ENCODE measurements at places on chromosomes 5 and 9.

DNA sequence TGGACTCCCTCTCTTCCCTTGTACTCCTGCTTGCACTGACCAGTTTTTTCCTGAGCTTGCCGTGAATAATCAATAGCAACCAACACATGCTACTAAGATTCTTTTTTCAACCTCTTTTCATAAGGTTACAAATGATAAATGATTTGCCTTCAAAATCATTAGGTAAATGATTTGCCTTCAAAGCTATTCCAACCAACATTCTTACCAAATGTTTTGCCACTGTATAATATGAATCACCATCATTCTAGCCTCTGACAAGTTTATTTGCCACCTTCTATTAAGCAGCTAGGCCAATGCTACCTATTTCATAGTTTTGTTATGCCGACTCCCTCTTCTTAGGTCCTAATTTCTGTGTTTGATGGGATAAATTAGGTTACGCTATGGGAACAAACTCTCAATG is 385.1 kb downstream of the DTWD2 start:
- DNase-seq: no peak

GRCh38 chr5:56838409-56839039 is 23.2 kb downstream of the MAP3K1 start:
- DNase-seq: no peak

- no peak for DNase-seq
These were observed 197.7 kb upstream of the CDKN2B start for GRCh38 chr9:22206833-22207232.

DNA sequence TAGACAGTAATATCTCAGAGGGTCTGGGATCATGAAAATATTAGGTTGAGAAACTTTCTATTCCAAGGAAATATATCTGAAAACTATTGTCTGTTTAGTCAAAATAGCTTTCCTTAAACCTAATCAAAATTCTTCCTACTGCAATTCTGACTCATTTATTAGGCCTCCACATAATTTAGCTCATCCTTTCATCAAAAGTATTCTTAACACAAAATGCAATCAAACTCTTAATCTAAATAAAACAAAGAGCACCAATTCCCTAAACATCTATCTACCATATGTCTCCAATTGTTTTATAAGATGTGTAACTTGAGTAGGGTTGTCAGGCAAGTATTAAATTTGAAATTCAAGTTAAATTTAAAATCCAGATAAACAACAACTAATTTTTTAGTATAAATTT is 142.1 kb downstream of the PLK2 start:
- DNase-seq: no peak

DNA sequence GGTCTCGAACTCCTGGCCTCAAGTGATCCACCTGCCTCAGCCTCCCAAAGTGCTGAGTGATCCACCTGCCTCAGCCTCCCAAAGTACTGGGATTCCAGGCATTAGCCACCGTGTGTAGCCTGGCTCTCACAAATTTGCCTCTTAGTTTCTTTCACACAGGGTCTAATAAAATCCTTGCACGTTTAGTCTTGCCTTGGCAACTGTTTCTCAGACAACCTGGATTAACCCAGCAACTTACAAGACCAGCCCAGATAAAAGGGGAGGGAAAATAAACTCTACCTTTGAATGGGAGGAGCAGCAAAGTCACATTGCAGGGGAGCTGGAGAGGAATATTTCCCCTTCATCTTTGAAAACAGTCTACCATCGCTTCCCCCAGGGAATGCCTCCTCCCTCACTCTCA is 29.3 kb upstream of the GNA14 start:
- DNase-seq: no peak

DNA sequence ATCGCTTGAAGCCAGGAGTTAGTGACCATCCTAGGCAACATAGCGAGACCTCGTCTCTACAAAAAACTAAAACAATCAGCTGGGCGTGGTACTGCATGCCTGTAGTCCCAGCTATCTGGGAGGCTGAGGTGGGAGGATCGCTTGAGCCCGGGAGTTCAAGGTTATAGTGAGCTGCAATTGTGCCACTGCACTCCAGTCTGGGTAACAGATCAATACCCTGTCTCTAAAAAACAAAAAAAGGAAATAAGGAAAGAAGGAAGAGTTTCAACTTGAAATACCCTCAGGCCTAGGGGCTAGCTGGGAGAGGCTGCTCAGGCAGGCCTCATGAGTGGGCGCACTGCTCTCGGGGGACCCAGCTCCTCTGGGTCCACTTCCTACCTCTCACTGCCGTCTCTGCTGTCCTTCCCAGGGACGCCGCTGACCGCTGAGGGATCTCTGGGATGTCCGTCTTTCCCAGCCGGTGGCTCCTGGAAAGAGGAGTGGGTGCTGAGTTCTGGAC is 56.4 kb downstream of the PRRT1B start:
- no peak for DNase-seq

GRCh38 chr5:5219541-5219940 is 79.4 kb downstream of the ADAMTS16 start:
- DNase-seq: no peak

DNA sequence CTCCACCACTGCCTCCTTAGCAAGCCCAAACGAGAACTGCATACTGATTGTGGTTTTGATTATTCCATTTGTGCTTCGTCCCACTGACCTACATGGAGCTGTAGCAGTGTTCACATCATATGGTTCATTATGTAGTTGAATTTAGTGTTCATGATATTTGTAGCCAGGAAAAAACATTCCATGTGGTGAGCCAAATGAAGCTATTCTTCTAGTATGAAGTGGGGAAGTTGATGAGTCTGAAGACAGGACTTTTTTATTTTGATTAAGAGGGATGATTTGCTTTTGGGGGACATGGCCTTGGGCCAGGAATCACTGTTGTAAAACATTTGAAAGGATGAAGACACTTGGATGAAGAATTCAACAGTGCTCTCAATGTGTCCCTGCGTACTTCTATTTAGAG is 192.9 kb upstream of the SLC27A6 start:
- DNase-seq: no peak

GRCh38 chr5:165844571-165844970 is 2339.2 kb downstream of the MAT2B start:
- no peak for DNase-seq

DNA sequence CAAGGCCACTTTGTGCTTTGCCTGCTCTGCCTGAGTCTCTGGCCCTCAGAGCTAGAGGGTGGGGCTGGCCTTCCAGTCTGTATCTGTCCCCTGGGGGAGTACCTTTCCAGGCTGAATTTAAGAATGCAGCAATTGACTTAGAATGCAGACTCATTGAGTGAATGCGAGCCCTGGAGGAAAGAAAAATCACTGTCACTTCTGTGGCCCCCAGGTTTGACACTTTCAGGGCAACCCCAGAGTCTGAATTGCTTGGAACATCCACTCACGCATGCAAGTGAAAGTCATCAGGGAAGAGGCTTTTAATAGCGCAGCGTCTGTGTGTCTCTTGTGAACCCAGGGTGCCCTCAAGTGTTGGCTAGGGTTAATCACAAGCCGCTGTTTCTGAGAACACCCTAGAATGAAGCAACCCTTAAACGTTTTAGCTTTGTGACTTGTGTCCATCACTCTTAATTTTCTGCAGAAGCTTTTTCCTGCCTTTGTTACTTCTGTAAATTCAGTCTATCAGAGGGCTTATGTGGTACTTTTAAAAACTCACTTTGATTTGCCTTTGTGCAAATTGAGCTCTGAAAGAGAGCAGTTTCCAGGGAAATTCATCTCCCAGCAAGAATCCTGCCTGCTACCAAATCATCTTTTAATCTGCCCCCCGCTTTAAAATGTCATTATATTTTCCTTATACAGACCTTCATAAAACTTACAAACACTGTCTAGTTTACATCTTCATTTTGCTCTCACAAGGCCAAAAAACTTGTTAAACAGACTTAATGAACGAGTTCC is 146.8 kb upstream of the IQGAP2 start:
- no peak for DNase-seq

- DNase-seq: no peak
These were observed 291.1 kb downstream of the ASTN2 start for GRCh38 chr9:117123729-117124128.

DNA sequence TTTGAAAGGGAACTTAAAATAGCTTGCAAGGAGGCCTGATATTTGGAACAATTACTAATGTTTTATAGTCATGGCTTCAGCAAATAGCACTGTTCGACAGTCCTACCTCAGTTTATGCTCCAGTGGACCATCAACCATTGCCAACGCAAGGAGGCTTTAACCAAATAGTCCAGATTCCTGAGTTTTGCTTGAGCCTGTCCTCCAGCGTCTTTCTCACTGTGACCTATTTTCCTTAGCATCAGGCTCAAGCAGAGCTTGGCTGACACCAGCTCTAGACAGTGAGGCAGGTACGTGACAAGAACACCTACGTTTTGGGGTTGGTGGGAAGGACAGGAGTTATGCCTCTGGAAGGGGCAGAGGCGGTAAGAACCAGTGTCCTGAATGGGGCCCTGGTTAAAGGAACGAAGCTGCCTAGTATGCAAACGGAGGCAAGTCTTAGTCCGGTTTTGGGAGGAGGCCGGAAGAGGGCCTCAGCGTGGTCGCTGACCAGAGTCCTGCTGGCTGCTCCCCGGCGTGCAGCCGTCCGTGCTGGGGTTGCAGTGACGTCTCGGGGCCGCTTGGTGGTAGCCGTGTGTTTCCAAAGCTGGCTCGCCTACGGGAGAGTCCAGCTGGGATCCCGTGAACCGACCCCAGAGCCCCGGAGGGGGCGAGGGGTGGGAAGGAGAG is 998 bp upstream of the FGF18 start:
- DNase-seq: peak; percentile 43

- no peak for DNase-seq
These were observed 64.5 kb downstream of the ENTREP1 start for GRCh38 chr9:69389437-69389995.

DNA sequence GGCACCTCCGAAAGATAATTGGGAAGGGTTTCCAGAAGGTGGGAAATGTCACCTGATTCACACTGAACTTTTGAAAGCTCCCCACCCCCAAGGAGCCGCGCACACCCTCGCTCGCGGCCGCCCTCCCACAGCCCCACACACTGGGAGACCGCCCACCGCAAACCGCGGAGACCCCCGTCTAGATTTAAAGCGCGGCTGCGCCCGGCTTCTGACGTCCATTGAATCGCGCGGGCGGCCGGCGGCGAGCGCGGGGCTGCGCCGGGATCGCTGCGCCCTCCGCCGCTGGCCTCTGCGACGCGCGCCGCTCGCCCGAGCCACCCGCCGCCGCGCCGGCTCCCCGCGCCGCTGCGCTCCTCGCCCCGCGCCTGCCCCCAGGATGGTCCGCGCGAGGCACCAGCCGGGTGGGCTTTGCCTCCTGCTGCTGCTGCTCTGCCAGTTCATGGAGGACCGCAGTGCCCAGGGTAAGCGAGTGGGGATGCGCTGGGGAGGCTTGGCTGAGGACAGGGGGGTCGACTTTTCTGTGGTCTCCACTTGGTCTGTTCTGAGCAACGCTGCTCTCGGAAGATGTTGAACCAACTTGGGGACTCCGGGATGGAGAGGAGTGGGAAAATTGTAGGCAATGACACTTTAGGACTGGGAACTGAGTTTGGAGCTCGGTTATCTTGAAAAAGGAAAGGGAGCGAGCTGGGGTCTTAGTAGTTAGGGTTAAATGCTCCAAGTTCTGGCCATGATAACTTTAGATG is at the start of gene FST:
Gene FST, plus strand, starts transcription at position 214 of the 743 bp plus-strand sequence. Its CDS starts 163 bp downstream, at position 377.
- peak; percentile 21 for DNase-seq

- DNase-seq: no peak
These were observed 36.5 kb upstream of the TENT4A start for GRCh38 chr5:6676702-6677101.
